ENCODE measurements at places on chromosomes 11 and 22.

DNA sequence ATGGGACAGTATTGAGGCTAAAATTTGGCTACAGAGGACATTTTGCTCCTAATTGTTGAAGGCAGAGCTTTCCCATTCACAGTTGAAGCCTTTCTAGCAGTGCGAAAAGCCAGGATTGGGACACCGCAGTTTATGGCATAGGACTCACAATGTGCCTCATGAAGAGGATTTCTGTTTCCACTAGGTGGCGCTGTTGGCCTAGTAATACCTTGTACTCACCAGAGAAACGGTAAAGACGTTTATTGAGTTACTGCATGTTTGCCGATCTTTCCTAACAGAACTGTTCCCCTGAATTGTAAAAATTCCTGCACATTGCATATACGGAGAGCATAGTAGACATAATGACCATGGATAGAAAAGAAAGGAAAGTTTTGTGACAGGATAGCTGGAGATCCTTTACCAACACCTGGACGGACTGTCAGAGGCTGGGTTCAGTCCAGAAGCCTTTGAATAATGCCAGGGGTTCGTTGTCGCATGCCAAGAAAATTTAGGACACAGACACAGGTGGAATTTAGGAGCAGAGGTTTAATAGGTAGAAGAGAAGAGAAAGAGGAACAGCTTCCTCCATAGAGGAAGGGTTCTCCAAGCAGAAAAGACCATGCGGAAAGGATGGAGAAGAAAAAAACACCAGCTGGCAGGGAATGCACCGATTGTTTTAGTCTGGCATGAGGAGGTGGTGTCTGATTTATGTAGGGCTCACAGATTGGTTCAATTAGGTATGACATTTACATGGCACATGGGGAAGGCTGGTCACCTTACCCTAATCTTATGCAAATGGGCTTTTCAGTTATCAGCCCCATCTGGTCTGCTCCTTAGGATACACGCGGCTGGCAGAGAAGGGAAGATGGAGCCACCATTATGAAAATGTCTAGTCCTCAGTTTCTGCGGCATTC is 10.8 kb upstream of the OR51D1 start:
- peak; percentile 23 for DNase-seq

GRCh38 chr11:8032576-8033304 is 45.6 kb downstream of the EIF3F start:
- no peak for DNase-seq

GRCh38 chr11:11374358-11375148 is 21.5 kb upstream of the CSNK2A3 start:
- DNase-seq: no peak

GRCh38 chr22:25070956-25071355 is 118.4 kb downstream of the KIAA1671 start:
- DNase-seq: no peak

- DNase-seq: no peak
Measured at GRCh38 chr11:47033439-47033838, 96.9 kb downstream of the CSTPP1 start.

GRCh38 chr11:61685617-61685967 is 5.4 kb downstream of the DAGLA start:
- DNase-seq: no peak

GRCh38 chr11:2670541-2671100 is 29.2 kb downstream of the KCNQ1OT1 start:
- DNase-seq: no peak

DNA sequence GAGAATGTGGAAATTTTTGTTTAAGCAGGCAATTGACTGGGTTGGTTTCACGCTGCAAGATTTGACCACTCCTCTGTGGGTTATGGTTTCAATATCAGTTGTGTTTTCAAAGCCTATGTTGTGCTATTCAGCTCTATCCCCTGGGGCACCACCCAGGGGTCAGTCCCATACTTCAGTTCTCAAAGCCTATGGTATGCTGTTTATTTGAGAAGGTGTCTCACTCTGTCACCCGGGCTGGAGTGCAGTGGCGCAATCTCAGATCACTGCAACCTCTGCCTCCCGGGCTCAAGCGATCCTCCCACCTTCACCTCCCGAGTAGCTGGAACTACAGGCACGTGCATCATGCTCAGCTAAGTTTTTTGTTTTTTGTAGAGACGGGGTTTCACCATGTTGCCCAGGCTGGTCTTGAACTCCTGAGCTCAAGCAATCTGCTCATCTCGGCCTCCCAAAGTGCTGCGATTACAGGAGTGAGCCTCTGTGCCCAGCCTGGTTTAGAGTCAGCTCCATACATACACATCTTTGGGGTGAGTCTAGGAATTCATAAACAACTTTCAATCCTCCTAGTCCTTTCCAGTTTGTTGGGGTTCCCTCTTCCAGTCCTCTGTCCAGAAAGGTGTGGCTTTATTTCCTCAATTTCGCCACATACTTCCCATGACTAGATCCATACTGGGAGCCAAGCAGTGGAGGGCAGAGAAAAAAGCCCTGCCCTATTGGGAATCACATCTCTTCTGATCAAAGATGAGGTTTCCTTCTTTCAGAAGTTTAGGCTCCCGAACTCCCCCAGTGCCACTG is 35.0 kb upstream of the MAPK1 start:
- no peak for DNase-seq

GRCh38 chr11:126647735-126648134 is 292.2 kb downstream of the ST3GAL4 start:
- no peak for DNase-seq

DNA sequence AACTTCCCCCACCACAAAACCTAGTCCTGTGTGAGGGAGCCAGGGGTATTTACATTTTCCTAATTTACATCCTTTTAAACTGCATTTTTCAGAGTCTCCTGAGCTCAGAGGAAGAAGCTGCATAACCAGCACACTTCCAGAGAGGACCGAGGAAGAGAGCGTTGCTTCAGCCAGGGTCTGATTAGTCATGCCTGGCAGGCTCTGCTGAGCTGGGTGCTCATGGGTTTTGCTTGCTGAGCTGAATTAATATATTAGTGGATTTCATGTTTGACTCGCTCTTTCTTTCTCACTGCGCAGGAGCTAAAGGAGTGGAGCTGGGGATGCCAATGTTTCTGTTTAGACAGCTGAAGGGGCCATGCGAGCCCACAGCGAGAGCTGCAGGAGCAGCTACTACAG is 539.3 kb upstream of the B3GAT1 start:
- DNase-seq: no peak

DNA sequence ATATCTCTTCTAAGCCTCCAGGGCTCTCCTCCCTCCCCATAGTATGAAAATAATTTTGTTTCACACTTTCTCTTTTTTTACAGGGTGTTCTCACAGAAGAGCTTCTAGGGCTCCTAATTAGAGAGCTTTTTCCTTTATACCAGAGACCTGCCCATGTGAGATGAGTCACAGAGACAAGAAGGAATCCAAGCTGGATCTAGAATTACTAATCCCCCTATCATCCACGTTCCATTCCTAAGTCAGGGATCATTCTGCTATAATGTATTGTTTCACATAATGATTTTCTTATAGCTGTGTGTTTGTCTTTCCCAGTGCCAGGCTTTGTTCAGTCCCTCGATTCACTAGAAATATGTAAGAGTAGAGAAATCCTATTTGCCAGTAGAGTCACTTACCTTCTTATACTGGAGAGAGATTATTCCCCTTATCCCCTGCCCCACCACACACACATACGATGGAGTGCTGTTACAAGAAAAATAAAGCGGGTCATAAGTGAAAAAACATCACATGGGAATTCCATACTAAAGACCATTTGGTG is 778.3 kb upstream of the LRRC4C start:
- DNase-seq: no peak

DNA sequence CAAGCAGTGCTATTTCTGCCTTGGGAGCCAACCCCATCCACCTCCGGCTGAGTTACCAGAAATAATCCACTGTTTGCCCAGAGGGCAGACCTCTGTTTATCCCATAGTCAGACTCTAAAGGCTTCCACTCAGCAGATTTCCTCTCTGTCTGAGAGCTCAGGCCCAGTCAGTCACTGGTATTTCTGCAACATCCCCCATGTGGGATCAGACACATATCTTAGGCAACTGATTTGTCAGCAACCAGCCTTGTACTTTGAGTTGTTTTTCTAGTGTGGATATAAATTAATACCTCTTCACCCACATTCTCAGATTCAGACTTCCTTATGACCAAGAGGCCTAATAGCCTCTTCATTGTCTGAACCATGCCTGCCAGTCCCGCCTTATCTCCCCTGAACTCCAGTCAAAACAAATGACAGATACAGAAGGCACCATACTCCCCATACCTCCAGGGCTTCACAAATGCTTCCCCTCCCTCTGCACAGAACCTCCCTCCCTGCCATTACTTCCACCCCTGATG is 193.6 kb downstream of the FAM76B start:
- no peak for DNase-seq

DNA sequence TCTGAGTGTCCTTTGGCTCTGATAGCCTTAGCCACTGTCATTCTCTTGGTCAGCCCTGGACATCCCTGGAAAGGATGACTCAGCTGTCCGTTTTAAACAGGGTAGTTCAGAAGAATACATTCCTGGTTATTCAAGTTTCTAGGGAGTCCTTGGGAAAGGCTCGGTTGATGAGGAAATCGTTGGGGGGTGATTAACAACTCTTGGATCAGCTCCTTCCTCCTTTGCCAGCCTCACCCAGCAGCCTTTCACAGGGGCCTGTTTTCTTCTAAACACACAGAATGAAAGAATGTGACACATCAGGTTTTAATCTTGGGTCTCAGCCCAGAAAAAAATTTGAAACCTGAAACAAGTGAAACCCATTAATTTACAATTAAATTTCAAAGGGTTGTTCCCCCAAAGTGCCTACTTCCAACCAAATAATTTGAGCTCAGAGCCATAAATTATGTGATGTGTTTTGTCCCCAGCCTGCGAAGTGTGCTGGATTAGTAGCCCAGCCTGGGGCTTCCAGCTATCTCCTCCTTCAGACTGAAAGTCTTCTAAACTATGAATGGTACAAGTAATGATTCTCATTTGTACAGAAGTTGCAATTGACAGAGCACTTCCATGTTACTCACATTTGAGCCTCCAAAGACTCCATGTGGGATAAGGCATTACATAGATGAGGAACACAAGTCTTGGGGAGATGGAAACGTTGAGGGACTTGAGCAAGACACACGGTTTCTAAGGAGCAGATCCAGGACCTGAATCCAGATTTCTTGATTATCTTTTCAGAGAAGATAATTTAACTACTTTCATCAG is 19.3 kb upstream of the MRGPRX2 start:
- DNase-seq: no peak

GRCh38 chr11:131481303-131481702 is 110.9 kb downstream of the NTM start:
- DNase-seq: no peak

GRCh38 chr11:105988197-105988596 is 33.8 kb downstream of the MSANTD4 start:
- no peak for DNase-seq

DNA sequence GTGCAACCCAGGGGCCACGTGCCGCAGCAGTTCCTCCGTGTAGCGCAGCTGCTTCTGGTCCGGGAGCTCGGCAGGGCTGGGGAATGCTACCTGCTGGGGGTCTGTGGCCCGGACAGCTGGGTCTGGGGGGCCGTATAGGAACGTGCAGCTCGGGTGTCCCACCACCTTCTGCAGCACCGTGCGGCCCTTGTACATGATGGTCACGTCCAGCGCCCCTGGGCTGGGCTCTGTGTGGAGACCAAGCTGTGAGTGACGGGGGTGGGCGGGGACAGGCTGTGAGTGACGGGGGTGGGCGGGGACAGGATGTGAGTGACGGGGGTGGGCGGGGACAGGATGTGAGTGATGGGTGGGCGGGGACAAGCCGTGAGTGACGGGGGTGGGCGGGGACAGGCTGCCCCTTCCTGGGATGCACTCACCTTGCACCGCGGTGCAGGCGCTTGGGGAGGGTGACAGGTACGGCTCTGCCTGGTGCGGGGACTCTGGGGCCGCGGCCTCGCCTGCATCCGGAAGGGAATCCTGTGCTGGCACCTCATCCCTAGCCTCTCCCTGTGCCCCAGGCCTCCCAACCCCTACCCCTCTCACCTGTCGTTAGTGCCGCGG is 2.3 kb downstream of the IRF7 start:
- peak; percentile 86 for DNase-seq

DNA sequence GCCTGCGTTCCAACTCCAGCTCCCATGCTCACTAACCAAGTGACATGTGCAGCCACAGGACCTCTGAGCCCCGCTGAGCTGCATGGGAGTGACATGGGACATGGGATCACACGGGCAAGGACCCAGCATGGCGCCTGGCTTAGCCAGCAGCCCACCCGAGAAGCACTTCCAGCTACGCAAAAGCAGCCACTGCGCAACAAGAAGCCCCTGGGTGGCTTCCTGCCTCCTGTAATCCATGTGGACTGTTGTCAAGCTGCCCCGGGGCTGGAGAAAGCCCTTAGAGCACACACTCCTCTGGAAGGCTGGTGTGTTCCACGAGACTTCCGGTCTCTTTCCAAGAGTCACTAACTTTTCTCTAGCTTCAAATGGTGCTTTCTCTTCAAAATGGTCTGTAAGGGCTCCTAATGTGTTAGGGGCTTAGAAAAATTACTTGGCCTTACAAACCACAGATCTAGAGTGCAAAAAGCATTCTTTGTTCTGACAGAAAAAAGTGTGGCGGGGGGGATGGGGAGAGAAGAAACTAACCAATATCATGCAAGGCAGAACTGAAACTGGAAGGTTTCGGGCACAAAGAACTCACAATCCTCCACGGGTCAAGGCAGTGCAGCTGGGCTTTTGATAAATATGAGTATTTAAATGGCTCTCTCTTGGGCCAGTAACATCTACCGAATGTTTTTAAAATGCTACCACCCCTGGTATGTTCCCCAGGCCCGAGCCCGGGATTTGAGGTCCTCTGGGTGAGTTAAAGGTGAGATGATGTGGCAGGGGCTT is 5.5 kb downstream of the C11orf24 start:
- DNase-seq: no peak

DNA sequence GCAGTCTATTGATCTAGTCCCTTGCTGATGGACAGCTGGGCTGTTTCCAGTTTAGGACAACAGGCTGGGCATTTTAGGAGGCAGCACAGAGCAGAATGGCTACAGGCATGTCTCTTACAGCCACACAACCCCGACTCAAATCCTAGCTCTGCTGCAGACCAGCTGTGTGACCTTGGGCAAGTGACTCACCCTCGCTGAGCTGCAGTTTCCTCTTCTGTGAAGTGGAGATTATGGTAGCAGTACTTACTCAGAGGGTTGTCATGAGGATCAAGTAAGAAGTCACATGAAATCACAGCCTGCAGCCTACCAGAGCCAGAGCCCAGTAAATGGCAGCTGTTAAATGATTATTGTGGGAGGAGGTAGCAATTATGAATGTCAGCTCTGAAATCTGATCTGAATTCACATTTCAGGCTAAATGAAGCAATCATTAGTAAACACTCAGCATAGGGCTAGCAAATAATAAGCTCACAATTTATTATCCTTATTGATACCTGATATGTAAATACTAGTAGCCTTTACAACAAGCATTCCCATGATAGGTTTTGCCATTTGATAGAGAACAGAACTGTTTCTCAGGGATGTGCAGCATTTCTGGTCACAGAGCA is 58.9 kb downstream of the MYEOV start:
- DNase-seq: no peak

Measured in activated CD8-positive, alpha-beta memory T cell treated with anti-CD3 and anti-CD28 coated beads, Interleukin-2, amount 50 U/mL, for 4 hours (primary cell).